ENCODE measurements at places on chromosomes 1 and 21.

DNA sequence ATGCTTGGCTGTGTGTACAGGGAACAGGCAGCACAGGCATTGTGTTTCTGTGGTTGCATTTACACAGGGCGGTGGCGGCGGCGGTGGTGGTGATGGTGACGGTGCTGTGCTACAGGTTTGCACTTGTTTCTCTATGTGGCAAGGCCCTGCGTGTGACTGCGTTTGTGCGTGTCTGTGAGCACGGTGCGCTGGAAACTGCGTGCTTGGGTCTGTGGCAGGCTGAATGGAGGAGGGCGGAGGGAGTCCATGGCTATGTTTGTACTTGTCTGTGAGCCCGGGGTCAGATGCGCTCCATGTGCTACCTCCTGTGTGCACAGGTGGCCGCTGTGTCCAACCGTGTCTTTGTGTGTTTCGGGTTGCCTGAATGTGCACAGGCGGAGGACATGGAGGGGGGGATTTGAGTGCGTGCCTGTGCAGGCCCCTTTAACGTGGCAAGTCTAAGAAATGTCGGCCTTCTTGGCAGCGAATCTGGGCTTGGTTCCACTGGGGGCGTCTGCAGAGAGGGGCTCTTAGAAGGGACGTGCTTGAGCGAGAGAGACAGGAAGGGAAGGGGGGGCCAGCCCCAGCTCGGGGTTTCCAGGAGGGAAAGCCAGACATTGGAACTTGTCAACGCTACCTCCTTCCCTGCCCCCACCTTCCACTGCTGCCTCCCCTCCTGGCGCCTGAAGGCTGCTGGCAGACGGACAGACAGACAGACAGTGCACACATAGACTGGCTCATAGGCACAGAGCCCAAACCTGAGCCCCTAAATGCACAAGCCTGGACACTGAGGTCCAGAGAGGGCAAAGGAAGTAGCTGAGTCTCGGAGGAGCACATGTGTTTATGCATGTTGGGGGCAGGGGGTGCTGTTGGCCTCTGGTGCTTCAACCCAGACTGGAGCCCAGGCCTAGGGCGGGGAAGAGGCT lies 32.7 kb upstream of the WASF2 start:
- peak; percentile 34 for DNase-seq

GRCh38 chr1:168469690-168470089 lies 74.1 kb downstream of the XCL2 start:
- DNase-seq: no peak

DNA sequence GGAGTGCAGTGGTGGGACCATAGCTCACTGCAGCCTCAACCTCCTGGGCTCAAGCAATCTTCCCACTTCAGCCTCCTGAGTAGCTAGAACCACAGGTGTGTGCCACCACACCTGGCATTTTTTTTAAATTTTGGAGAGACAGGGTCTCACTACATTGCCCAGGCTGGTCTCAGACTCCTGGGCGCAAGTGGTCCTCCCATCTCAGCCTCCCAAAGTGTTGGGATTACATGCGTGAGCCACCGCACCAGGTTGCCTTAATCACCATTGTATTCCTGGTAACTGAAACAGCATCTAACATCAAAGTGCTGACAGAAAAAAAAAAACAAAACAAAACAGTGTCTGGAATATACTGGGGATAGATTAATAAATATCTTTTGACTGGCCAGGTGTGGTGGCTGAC lies 18.2 kb downstream of the RPL5 start:
- no peak for DNase-seq

DNA sequence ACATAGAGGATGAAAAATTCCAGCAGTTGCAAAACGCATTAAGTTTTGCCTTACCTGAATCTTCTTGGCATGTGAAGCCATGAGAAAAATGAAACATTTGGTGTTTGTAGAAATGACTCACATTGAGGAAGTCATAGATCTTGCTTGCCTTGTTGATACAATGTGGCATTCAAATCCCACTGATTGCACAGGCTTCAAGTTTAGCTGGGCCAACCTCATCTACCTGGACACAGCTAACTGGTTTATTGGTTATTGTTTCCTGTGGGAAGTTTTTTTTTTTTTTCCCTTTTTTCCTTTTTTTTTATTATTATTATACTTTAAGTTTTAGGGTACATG lies 168.9 kb upstream of the C21orf91 start:
- no peak for DNase-seq

GRCh38 chr1:230351514-230351913 lies 74.6 kb downstream of the PGBD5 start:
- DNase-seq: no peak

DNA sequence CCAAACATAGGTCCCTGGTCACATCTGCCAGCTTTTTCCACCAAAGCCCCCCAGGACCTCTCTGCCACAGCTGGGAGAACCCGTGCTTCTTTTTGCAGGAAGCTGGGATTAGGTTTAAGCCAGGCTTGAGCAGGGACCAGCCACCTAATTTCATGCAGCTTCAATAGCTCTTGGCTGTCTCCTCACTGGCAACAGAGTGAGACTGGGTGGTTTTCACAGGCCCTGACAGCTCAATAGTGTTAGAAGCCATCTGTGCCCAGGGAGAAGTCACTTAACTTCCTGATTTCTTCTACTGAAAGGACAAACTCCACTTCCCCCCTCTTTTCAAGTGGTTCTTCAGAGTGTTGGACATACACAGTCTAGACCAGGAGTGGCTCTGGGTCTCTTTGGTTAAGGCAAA lies 20.4 kb upstream of the SRSF4 start:
- no peak for DNase-seq

GRCh38 chr1:117398957-117399356 lies 31.7 kb downstream of the MAN1A2 start:
- no peak for DNase-seq

DNA sequence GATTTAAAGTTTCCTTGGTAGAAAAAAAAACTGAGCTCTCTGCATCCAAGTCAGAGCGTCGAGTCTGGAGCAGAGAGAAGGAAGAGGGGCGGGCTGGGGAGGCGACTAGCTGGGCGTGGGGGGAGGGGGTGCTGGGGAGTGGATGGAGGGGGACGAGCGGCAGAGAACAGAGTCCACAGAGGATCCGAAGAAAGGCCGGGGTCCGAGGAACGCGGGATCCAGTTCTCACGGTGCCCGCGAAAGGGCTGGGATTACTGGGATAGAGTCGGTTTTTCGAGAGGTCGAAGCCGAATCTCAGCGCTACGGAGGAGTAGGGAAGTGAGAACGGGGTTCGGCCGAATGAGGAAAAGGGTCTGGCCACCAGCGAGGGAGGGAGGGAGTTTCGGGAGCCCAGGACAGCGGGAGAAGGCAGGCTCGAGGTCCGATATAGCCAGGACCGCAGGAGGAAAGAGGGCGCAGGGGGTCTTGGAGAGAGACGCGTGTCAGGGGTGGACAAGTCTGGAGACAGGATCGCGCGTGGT lies 665 bp downstream of the DAB1 start:
- no peak for DNase-seq

- no peak for DNase-seq
Measured at GRCh38 chr1:198245379-198245778, 88.6 kb downstream of the NEK7 start.

DNA sequence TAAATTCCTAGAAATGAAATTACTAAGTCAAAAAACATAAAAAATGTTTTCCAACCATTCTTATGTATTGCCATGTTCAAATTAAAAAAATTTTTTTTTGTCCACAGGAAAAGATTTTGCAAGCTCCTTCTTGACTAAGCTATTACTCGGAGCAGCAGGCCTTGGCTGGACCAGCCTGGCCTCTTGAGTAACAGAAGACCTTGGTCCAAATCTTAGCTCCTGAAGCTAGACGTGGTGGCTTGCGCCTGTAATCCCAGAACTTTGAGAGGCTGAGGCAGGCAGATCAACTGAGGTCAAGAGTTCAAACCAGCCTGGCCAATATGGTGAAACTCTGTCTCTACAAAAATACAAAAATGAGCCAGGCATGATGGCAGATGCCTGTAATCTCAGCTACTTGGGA lies 77.6 kb downstream of the CLSTN1 start:
- no peak for DNase-seq

DNA sequence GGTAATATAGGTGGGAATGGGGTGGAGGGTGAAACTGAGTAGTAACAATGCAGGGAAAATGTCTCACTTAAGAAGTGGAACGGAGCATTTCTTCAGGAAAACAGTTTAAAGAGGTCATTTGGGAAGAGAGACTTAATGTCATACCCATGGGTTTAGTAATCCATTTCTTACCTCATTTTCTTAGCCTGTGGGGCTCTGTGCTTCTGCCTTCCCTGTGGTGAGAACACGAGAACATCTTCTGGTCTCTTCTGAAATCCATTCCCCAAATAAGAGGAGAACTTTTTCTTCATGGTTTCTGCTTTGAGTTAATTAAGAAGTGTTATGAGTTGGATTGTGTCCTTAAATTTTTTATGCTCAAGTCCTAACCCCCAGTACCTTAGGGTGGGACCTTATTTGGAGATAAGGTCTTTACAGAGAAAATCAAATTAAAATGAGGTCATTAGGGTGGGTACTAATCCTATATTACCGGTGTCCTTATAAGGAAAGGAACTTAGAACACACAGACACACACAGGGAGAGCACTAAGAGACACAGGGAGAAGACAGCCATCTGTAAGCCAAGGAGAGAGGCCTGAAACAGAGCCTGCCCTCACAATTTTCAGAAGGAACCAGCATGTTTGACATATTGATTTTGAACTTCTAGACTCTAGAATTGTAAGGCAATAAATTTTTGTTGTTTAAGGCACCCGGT lies 5.4 kb downstream of the CCDC190 start:
- no peak for DNase-seq

GRCh38 chr1:220982686-220983085 lies 103.4 kb downstream of the HLX start:
- DNase-seq: no peak

GRCh38 chr1:227895828-227896685 lies 51.7 kb downstream of the WNT9A start:
- no peak for DNase-seq

GRCh38 chr1:40877698-40878097 lies 15.5 kb upstream of the CITED4 start:
- DNase-seq: no peak

DNA sequence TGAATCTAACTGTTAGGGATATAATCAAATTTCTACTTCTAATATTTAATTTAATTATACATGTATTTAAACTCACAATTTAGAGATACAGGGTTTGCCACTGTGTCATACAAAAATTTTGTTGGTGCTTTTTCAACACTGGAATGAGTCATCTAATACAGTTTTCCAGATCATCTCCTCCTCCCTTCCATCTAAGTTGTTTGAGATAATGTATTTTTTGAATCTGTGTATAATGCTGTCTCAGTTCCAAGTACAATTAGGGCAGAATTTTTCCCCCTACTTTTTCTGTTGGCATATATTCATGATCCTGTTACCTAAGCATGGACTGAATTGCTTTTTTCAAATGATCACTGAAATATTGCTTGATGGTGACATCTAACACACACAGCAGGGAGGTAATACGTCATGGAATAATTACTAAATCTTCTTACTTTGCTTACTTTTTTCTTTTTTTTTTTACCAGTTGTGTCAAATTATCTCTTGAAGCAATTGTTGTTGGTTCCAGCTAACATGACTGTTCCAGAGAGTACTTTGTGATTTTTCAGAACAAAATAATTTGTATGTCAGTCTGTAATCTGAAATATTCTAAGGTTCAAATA lies 146.0 kb downstream of the MAGI3 start:
- no peak for DNase-seq

GRCh38 chr1:225441314-225442122 lies 13.7 kb upstream of the LBR start:
- DNase-seq: no peak

GRCh38 chr1:228356897-228357680 lies 49.5 kb downstream of the TRIM11 start:
- DNase-seq: no peak

DNA sequence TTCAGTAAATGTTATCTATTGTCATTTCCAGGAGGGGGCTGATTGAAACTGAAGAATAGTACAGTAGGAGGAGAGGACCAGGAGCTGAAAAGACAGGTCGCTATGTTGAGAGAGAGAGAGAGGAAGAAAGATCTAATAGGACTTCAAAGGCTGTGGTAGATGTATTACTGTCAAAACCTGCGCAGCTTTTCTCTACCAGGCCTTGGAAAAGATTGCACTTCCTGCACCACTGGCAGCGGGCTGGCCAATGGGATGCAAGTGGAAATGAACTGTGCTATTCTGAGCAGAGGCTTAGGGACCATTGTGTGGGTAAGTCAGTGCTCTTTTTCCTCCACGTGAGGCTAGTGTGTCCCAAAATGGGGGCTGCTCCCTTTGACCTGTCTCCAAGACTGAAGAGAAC lies 47.1 kb downstream of the MDM4 start:
- no peak for DNase-seq

DNA sequence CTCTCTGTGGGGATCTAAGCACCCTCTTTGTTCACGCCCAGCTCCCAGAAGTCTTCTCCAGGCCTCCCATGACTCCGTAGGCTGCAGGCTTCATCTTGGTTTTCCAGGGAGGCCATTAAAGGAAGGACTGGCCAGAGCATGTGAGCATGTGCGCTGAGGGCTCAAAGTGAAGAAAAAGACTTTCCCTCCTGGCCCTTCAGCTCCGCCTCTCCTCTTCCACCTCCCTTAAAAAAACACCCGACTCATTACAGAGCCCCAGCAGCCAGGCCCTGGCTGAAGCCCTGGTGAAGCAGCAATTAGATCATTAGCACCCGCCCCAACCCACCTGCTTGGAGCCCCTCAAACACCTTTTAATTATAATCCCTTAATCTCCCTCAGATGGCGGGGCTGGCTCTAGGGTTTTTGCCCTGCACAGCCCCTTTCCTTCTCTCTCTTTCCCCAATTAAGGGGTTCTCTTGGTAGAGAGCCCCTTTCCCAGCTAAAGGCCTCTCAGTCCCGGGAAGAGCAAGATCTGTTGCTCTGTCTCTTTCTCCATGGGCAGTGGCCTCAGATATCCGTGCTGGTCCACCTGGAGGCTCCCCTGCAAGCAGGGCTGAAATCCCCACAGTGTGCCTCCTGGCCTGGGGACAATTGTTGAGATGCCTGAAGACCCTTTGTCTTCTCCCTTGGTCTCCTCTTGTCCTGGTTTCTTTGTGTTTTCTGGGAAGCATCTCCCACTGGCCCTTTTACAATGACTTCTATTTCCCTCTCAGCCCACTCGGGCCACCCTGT lies 30.5 kb downstream of the RHBG start:
- no peak for DNase-seq

GRCh38 chr1:172478485-172478884 lies 34.6 kb upstream of the PIGC start:
- DNase-seq: no peak

GRCh38 chr1:208054485-208054884 lies 143.6 kb upstream of the CD34 start:
- no peak for DNase-seq

DNA sequence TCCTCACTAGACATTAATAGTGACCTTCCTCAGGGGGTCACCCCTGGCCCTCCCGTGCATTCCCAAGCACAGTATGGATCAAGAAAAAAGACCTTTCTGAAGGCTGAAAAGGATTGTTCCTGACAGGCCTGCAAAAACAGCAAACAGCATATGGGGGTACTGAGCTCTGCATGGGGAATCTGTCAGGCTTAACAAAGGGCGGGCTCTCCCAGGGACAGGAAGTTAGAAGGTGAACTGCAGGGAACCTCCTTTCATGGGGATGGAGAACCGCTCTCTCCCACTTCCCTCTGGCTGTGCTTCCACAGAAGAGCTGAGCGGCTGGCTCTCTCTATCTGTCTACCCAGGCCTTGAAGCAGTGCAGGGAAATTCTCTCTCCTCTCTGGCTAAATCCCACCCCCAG lies 91.7 kb downstream of the DTL start:
- DNase-seq: no peak
